ENCODE measurements at places on chromosomes 12 and 14.

DNA sequence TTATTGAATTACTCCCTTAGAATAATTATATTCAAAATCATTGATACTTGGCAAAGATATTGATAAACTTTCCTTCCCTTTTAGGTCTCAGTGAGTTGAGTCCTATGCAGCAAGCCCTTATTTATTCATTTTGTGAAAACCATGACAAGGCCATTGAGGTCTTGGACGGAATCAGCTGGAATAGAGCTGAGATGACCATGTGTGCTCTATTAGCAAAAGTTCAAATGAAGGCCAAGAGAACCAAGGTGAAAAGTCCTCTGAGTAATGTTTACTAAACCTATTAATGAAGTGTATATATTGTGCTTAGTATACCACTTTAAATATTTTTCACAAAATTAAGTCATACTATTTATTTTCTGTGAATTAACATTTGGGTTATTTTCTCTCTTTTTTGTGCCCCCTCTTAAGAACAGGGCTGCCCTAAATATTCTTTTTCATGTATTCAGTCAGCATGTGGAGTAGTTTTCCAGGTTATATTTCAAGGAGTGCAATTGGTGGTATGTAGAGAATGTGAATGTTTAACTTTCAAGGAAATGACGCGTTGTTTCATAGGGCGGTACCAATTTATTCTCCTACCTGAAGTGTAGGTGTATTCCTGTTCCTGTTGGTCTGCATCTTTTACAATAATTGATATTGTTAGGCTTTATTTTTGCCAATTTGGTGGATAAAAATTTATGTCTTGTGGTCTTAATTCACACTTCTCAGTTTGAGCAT lies 201.4 kb downstream of the TTC6 start:
- DNase-seq = no peak

DNA sequence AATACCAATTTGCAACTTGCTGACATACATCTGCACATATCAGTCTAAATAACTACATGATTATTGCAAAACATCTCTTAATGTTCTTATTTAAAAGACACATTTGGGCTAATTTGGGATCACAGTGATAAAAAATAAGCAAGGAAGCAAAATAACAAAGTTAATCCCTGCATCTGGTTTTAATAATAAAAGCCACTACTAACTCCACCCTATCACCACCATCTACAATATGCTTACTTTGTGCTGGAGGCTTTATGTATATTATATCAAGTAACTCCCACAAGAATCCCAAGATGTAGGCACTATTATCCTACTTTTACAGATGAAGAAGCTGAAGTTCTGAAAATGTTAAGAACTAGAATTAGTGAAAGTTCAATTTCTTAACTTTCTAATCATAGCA lies 45.7 kb downstream of the TAOK3 start:
- DNase-seq = no peak

- DNase-seq = no peak
Observed at GRCh38 chr14:44653641-44654040, 146.6 kb upstream of the FSCB start.

DNA sequence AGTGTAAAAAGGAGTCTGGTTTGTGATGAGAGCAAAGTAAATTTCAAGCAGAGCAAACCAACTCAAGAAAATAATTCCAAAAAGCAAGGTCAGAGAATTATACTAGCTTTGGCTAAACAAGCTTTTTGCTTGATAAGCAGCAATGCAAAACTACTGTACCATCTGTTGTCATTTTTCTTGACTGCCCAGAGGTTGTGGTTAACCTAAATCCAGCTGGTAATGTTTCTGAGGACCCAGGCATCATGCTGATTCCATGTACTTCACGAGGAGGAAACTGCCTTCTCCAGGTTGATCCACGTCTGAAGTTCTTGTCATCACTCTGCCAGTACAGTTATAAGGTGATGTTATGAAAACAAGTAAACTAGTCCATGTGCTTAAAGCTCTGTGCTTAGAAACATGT lies 185.2 kb downstream of the ACSS3 start:
- DNase-seq = no peak

- no peak for DNase-seq
Observed at GRCh38 chr14:92447416-92448197, 66.0 kb upstream of the RIN3 start.

- DNase-seq = no peak
Observed at GRCh38 chr12:57135527-57136326, 7.4 kb downstream of the LRP1 start.

- DNase-seq = no peak
Observed at GRCh38 chr12:127943481-127944210, 323.3 kb upstream of the TMEM132C start.

DNA sequence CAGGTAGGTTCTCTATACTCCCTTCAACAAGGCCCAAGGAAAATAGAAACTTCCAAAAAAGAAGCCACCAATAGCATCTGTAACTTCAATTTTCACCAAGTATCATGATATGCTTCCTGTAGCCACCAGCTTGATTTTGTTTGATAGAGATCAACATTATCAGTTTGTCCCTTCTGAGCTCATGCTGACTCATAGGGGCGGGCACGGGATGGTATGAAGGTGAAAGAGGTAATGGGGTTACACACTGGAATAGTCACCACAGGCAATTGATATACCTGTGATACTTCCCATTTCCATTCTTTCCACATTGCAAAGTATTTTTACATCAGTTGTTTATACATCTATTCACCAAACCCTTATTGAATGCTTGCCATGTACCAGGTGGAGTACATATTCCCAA lies 134.1 kb downstream of the KCNA5 start:
- no peak for DNase-seq

- DNase-seq = no peak
Observed at GRCh38 chr12:57458665-57459054, 925 bp upstream of the GLI1 start.

DNA sequence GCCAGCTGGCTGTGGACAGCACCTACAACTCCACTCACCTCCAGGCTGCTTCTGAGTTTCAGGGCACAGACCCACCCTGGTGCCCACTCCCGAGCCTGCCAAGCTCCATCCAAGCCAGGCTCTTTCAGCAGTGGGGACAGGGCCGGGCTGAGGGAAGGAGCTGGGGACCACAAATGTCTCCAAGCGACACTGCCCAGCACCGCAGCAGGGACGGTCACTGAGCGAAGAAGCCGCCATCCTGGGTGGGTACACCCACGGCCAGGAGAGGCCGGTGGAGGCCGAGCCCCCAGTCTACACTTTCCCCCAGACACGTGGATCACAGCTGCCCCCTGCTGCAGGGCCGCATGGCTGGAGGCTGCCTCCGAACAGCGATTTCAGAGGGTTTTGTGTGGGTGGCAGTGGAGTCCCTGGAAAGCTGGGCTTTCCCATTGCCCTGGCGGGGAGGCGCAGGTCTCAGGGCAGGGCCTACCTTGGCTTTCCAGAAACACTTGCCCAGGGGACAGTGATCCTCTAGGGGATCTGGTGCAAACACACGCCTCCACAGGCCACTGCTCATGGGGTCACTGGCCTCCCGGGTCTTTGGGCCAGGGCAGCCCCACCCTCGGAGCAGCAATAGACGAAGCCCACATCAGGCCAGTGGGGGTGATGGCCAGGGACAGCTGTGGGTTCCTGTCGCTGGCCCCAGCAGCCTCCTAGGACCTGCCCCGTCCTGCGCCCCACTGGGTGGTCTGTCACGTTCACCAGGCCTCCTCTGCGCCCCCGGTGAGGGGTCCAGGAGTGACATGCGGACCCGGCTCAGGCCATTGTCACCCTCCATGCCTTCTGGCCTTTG lies 1.2 kb upstream of the GPR132 start:
- no peak for DNase-seq

DNA sequence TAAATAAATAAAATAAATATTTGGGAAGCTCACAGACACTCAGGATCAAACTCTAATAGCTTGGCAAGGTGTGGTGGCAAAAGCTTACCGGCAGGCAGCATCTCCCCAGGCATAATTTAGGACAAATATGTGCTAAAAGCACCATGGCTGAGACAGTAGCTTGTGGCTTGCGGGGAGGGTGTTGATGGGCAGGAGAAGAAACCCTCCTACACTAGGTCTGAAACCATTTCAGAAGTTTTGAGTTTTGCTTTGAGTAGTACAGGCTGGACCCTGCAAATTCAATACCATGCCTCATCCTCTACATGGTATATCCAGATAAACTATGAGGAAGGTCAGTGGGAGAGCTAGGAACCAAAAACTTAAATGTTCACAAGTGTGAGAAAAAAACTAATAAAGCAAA lies 33.1 kb downstream of the MAP3K9 start:
- DNase-seq = no peak

DNA sequence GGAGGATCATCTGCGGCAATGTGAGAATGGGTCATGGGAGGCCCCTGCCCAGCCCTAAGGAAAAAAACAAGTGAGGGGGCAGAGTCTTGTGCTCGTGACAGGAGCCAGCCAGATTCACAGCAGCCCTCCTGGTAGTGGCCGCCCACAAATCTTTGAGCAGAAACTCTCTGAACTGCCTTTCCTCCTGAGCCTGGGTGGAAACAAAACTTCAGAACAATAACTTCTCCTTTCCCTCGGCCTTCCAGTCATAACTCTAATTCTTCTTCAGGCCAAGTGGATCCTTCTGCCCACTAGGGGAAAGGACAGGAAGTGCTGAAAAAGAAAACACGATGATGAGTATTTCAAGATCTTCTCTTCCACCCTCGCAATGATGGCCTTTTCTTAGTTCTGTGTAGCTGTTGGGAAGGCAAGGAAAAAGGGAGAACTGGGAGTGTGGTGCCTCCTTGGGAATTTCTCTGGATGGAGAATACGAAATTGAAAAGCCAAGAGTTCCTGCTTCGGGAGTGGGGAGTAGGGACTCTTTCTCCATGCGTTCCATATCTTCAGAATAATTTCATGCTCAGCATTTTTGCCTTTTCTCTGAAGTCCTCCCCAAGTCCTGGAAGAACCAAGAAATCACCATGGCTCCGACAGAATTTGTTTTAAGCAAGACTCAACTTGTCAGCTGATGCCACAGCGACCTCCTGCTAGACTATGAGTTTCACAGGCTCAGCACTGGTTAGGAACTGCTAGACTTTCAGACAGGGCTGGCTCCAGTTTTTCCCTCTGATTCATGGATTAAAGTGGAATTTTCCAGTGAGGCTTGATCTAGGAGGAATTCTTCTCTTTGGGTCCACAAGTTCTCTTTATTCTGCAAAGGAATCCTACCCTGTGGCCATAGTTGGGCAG lies 188.9 kb downstream of the CAND1 start:
- no peak for DNase-seq

DNA sequence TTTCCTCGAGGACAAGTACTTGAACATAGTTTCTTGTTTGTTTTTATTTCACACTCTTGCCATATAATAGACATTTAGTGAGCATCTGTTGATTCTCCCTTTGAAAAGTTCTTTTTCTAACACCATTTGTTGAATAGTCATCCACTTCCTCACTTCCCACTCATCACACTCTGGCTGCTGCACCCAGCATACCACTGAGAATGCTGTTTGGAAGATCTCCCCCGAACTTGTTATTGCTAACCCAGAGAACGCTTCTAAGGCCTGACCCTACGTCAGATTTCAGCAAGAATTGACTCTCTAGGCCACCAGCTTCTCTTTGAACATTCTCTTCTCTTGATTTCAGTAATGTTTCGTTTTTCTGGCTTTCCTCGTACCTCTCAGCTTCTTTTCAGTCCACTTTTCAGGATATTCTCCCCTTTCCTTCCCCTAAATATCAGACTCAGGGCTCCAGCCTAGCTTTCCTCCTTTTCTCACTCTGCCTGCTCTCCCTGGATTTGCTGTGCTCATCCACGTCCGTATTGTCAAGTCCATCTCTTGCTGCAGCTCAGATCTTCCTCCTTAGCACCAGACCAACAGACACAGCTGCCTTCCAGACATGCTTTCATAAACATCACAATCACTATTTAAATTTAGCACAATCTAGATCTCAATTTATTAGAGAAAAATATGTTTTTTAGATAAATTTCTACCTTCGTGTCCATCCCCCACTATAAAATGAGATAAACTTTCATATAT lies 94.0 kb upstream of the SLC38A4 start:
- no peak for DNase-seq

DNA sequence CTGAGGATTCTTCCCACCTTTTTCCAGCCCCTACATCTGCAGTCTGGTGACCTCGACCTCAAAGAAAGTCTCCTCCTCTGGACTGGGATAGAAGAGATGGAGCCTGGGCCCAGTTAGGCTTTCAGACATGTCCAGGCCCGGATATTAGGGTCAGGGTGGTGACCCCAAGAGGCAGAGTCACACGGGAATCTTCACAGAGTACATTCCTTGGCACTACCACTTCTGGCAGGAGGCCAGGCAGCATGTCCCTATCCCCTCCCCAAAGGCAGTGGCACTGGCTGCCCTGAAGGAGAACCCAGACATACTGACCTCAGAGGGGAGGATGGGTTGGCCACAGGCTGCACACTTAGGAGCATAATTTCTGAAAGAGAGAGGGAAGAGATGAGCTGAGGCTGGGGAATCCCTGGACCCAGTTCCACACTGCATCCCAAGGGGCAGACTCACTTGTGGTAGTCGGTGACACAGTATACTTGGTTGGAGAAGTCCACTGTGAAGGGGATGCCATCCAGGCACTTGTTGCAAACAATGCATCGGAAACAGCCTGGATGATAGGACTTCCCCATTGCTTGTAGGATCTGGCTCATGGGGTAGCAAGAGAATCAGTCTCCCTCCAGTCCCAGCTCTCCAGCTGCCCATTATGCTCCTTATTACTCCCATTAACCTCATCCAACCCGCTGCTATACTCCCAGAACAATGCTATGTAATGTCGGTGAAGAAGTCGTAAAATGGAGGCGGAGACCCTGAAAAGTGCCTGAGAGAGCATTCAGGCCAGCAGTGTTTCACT lies 7.6 kb downstream of the AJUBA start:
- no peak for DNase-seq

GRCh38 chr12:104121001-104121400 lies 17.0 kb downstream of the NFYB start:
- DNase-seq = no peak

DNA sequence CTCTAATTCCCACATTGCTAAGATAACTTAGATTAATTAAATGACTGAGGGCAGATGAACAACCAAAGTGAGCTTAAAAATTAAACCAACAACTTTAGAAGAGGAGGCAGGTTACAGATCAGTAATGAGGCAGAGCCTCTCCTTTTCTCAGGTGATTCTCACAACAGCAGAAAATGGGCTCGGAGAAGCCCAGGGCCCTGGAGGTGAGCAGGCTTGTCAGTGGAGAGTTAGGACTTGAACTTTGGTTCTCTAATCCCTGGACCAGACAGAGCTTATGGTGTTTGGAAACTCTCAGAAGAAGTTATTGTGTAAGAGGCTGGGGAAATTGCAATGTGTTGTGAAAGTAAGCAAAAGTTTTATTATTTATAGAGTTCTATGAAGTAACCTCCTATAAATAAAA lies 2.8 kb downstream of the TRHDE start:
- DNase-seq = no peak

- no peak for DNase-seq
Observed at GRCh38 chr12:122547330-122547729, 20.3 kb downstream of the KNTC1 start.

- no peak for DNase-seq
Observed at GRCh38 chr12:31629756-31630732, 29.4 kb upstream of the ETFBKMT start.

DNA sequence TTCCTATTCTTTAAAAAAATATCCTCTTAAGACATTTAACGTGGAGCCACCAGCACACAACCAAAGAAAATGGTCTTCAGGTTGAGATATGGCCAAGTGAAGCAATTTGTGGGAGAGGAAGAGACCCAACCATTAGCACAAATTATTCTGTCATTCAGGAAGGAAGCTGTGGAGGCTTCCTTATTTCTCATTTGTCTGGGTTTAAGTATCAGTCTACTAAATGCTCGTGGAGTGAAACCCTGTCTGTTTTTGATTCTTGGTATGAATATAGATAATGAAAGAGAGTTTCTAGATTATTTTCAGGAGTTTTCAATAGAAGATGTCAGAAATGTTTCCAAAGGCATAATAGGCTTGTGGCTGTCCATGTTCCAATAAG lies 125.1 kb downstream of the GPR65 start:
- no peak for DNase-seq
